Epithelial cell of proximal tubule (primary cell): ENCODE measurements at places on chromosomes 3 and 15. TPM values are rescaled to one million over a fixed set of nuclear protein-coding genes. Genes with fewer than 3 reads are reported as not detected.

TMEM108 gene
- total RNA-seq, result 1.4 and 1.7 TPM in 2 replicates

SEMA5B gene
- total RNA-seq, result not detected in 2 replicates

RBP2 gene
- total RNA-seq, result not detected in 2 replicates

SLC6A11 gene
- not detected in 2 replicates for total RNA-seq

GPR62 gene
- total RNA-seq, result not detected in 2 replicates

- no peak for DNase-seq
Observed at GRCh38 chr15:83292317-83292716, 7.9 kb upstream of the BNC1 start.

DNA sequence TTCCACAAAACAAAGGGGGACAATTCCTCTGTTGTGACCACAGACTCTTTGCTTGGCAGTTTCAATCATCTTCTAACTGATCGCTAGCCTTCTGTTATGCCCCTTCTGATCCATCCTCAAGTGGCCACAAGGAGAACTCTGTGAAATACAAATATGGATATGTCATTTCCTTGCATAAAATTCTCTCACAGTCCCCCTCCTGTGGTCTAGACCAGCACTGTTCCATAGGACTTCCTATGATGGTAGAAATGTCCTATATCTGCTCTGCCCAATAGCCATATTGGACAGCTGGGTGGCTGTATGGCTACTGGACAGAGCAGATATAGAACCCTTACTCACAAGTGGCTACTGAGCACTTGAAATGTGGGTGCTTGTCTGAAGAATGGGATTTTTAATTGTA lies 25.9 kb upstream of the SNRK start:
- DNase-seq, result no peak

DNA sequence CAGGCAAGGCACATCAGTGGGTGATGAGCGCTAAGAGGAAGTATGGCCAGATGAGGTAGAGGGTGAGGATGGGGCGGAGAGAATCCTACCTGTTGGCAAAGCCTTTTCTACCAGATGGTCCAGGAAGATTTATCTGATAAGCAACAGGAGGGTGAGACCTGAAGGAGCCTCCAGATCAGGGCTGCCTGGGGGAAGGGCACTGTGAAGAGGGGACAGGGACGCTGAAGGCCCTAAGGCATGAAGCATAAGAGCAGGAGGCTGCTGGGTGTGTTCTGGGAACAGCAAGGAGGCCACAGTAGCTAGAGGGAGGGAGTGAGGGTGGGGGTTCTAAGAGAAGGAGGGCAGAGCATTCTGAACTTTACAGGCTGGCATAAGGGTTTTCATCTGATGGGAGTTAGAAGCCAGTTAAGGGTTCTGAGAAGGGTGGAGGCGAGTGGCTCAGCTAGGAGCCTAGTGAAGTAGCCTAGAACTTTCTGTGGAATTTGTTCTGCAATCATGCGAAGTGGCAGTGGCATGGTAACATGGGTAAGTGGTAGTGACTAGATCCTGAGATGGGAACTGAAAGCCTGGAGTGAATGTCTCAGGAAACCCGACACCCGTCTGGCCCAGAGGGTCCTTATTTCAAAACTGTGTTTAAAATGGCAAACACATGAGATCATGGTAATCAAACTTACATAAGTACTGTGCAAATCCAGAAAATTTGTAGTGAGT lies 29.9 kb downstream of the CGNL1 start:
- DNase-seq, result no peak
